ENCODE measurements at places on chromosomes 1 and 21.

DNA sequence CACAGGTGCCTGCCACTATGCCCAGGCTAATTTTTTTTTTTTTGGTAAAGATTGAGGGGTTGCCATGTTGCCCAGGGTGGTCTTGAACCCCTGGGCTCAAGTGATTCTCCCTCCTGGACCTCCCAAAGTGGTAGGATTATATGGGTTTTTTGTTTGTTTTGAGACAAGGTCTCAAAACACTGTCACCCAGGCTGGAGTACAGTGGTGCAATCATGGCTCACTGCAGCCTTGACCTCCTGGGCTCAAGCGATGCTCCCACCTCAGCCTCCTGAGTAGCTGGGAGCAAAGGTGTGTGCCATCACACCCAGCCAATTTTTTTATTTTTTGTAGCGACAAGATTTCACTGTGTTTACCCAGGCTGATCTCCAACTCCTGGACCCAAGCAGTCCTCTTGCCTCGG, 8.9 kb upstream of the RCAN3 start:
- no peak for DNase-seq

- peak; percentile 64 for DNase-seq
These were observed 1.5 kb upstream of the BATF3 start for GRCh38 chr1:212700892-212701819.

GRCh38 chr1:42932442-42932941, 26.2 kb downstream of the SLC2A1 start:
- DNase-seq, result no peak

DNA sequence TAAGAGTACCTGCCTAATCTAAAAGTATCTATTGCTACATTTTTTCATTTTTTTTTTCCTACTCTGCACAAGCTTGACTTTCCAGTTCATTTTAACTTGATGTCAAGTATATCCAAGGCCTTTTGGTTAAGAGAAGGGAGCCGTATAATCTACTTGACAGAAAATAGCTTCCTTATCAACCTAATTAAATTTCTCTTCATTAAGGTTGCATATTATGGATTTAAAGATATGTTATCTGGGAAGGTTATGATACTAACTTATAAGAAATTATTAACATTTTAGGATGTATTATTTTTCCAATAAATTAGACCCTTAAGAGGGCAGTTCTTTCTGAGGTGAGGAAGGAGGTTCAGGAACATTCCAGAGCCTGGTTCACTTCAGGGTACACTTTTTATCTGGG, 83.1 kb upstream of the SGIP1 start:
- no peak for DNase-seq

- no peak for DNase-seq
These were observed 3.1 kb downstream of the C1orf162 start for GRCh38 chr1:111476761-111477309.

DNA sequence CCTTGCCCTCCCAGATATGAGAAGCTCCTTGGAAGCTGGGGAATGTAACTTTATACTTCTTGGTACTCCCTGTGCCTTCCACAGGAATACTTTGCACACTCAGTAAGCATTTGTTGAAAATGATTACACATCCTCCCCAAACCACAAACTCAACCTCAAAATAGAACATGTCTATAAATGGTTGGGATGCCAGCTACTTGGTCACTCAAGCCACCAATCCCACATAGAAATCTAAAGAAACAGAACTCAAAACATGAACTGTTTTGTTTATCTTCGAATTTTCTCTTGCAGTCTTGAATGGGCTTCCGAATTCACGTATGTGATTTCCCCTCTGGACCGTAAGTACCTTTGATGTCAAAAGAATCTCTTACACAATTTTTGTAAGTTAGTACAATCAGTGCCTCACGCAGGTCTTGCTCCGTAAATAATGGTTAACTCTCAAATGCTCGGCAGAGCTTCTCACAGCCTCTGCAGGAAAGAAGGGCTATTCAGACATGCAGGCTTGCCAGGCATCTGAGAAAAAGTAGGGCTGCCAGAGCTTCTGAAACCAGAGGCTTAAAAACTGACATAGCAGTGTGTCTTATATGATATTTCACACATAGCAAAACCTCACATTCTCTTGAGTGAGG, 26.9 kb downstream of the SORT1 start:
- peak; percentile 80 for DNase-seq

- DNase-seq, result no peak
These were observed 44.8 kb downstream of the SLC45A1 start for GRCh38 chr1:8362701-8363101.

- DNase-seq, result no peak
These were observed 40.7 kb downstream of the CD2 start for GRCh38 chr1:116794804-116795481.

Data from NCI-H226 (cell line).